ENCODE measurements at places on chromosomes 3 and 15.
A peak's percentile ranks its signal among the peaks of the same experiment; 100 is the strongest.

DNA sequence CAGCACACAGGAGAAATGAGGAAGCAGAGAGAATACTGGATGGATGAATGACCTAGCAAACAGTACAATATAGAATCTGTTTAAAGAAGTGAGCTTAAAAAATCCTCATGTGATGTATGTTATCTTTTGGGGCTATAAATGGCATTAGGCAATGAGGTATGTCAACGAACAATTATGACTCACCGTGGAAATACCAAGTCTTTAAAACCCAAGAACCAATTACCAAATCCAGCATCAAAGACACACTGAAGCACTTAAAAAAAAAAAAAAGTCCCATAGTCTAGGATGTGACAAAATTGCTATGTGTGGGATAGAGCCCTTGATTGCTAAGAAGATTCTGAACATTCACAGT is 36.3 kb upstream of the HERC1 start:
- DNase-seq = no peak

DNA sequence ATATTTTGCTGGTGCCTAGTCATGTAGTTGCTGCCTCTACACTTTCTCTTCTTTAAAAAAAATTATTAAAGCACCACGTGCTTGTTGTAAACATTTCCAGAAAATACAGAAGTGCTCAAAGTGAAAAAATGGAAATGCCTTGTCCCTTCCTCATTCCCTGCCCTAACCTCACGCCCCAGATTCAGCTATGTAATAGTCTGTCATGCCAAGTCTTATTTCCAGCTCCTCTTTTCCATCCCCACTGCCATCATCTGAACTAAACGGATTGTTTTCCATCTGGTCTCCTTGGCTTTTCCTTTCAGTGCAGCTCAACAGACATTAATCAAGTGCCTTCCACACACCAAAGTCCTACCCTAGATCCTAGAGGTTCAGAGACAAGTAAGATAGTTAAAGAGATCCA is 15.5 kb downstream of the ZNF774 start:
- no peak for DNase-seq

DNA sequence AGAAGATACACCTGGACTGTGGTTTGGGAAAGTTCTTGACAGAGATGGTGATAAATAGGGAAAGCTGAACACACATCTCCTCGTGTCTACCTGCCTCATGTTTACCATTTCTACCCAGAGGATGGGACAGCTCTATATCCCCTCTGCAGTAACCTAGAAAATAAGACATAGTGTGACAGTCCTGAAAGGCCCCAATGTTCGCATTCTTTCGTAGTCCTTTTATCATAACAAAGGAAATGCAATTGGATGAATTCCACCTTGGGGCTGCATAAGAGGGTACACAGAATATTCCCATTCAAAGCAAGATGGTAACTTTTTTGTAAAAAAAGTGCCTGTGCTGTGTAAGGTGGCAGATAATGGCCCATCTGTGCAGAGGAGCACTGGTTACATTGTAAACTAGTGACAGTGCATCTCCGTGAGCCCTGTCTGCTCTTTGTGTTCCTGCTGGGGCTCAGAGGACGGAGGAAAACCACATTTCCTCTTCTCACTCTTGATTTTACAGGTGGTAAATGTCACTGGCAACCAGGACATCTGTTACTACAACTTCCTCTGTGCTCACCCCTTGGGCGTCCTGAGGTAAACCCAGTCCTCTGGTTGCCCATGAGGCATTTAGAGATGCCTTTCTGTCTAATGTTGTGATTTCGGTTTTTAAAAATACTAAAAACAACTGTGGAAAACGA is 74.3 kb downstream of the SIDT1 start:
- DNase-seq = peak; percentile 55

DNA sequence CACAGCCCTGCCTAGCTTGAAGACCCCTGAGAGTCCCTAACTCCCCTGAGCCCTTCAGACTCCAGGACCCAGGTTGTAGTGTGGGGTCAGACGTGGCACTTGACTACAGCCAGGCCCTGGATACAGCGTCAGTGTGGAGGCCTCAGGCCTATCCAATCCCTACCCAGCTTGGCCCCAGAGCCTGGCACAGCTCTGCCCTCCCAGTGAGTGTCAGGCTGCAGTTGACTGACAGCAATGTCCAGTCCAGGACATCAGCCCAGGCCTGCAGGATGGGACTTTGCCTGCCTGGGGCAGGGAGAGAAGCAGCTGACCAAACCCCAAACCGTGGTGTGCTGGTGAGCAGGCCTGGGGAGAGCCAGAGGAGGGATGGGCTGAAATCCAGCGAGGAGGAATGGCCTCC is 27.3 kb downstream of the KLF13 start:
- DNase-seq = no peak

- DNase-seq = no peak
These were observed 90.3 kb upstream of the C3orf80 start for GRCh38 chr3:160134964-160135363.

DNA sequence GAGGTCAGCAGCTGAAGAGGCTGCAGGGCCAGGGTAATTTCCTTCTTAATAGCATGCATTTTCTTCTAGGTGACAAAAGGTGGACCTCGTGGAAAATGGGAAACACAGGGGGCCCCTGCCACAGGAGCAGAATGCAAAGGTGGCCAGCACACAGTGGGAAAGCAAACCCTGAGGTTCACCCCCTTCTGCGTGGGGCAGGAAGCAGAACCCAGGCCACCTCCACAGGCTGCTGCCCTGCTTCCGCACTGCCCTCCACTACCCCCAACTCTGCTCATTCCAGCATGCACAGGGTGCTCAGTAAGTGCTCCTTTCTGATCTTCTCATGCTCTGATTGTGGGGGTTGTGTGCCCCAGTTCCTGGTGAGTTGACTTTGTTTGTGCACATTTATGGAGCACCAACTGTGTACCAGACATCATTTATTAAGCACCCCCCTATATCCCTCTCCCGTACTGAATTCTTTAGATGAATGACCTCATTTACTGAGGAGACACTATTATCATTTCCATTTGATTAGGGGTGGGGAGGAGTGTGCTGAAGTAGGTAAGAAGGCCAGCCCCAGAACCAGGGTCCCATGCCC is 12.7 kb upstream of the FGD5 start:
- DNase-seq = no peak

DNA sequence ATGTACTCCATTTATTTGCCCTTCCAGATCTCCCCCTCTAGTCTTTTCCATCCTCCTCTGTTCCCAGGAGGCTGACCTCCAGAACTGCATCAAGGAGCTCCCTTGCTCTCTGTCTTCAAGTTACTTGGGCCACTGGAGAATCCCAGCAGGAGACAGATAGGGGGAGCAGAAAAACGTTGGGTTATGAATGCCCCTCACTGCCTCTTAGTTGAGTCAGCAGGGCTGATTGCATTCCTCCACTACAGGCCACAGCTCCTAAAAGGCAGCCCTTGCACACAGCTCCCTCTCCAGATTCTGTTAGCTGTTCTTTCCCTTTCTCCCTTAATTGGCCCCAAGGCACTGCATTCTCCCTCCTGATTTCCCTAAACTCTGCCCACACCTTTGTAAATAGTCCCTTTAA is 12.4 kb upstream of the CEP152 start:
- no peak for DNase-seq

GRCh38 chr3:154122552-154122911 is 1.3 kb downstream of the ARHGEF26 start:
- no peak for DNase-seq

GRCh38 chr3:157064402-157064801 is 95.5 kb downstream of the CCNL1 start:
- no peak for DNase-seq

DNA sequence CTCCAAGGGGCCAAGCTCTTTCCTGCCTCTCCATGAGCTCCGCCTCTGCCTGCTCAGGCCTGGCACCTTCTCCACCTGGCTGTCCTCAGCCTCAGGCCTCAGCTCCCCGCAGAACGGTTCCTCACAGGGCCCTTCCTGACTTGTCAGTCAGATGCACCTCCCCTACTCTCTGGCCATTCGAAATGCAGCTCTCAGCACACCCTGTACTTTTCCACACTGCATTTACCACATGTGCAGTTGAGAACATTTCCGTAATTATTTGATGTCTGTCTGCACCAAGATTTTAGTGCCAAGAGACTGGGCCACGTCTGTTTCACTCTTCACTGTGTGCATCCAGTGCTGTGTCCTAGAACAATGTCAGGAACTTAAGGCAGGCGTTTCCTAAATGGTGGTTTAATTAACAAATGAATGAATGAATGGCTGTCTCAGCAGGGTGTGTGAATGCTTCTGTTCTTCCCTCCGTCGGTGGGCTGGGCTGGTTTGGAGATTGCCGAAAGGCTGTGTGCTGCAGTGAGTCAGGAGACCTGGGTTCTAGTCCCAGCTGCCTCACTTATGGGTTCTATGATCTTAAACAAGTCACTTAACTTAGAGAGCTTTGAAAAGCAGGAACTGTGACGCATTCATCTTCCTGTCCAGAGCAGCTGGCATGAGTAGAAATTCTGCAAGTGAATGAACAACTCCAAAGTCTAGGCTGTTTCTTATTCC is 5.4 kb downstream of the MUC4 start:
- DNase-seq = no peak

DNA sequence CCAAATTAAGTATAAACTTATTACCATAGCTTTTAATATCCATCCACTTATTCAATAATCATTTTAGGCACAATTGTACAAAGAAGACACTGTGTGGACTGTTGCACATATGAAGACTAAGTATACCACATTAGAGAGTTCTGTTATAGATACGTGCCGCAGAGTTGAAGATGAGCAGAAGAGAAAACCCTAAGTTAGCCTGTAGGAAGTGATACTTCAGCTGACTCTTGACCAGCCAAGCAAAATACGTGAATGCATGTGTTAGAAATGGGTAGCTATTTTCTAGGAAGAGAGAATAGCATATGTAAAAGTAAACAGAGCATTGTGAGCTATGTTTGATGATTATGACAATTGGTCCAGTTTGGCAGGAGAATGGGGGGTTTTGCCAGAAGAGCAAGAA is 272.0 kb upstream of the ATP11B start:
- DNase-seq = no peak

DNA sequence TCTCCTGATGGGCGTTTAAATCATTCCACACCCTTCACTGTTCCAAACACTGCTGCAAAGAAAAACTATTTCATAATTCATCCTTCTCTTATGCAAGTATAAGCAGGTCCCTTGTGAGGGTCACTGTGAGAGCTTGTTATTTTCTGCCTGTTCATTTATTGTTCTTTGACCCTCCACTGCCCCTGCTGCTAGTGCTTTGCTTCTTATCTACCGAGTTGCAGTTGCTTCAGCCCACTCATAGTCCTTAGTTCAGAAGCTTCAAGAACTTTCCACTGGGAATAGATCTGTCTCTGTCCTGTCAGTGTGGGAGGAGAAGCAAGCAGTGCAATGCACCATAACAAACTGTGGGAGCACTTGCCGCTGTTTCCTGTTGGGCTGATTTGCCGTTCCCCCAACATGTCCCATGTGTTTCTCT is 39.8 kb downstream of the RIOX2 start:
- DNase-seq = no peak

GRCh38 chr3:152377184-152377570 is 108.4 kb downstream of the MBNL1 start:
- DNase-seq = no peak

DNA sequence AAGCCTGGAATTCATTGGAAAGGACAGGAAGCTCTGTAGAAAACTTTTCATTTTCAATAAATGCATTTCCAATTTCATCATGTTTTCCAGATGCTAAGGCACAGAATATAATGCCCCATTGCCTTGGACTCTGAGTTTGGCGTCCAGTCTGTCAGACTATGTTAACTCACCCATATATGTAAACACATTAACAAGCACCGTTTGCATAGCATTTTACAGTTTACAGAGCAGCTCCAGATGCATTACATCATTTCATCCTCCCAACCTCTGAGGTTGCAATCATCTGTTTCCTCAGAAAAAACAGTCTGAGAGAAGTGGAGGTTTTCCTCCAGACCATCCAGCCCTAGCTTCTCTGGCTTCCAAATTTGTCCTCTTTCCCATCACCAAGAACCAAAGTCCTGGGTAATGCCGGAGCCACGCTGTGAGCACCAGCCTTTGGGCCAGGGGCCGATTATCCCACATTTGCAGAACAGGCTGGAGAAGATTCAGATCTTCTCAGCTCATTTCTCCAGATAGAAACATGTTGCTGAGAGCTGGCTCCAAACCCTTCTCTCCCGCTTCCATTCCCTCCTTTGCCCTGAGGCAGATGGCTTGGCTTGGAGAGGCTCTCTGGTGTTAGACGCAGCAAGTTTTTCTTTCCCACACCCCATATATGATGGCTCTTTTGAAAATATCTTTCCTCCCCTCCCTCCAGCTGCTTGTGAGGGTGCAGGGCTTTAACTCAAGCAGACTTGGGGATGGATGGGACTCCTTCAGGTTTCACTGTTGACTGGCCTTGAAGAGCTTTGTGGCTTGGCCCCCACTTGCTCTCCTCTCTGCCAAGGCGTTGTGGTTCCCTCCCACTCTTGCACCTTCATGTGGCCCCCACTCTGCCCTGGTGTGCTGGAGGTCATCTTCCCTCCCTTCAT is 26.0 kb downstream of the CYP19A1 start:
- DNase-seq = no peak

DNA sequence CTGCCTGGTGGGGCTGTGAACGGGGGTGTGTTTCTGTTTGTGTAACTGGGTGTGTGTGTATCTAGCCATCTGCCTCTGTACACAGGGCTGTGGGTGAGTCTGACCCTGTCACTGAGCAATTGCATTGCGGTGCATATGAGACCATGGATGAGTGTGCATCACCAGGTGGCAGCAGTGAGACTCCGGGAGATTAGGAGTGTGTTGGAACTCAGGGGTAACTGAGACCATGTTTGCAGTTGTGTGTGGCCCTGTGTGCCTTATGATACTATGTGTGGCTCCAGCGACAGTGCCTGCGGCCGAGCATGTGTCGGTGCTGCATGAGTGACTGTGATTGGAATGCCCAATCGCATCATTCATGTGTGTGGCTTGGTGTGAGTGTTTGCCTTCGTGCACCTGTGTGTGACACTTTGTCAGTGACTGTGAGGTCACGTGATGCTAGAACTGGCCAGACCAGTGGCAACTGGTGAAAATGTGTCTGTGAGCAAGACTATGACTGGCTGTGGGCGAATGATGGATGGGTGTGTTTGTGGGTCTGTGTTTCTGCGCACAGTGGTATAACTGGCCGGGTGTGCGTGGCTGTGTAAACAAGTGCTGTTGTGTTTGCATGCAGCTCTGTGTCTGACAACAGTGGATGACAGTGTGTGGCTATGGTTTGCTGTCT is 14.0 kb downstream of the VILL start:
- peak; percentile 47 for DNase-seq

GRCh38 chr3:74897006-74897405 is 282.5 kb upstream of the CNTN3 start:
- no peak for DNase-seq
